Hippocampal formation (tissue), 2 donors: ENCODE measurements at places on chromosomes 6 and 20.

GRCh38 chr20:44916586-44916985 lies 6.7 kb downstream of the PABPC1L start:
- DNase-seq = no peak

- DNase-seq = no peak
These were observed at the start of gene PTK6 for GRCh38 chr20:63536997-63537524. TSS of gene PTK6 (minus strand) at chr20:63537376. CDS start at chr20:63537314, 62 bp downstream.

- DNase-seq = no peak
These were observed 9.1 kb downstream of the SLC18B1 start for GRCh38 chr6:132789396-132789776.

DNA sequence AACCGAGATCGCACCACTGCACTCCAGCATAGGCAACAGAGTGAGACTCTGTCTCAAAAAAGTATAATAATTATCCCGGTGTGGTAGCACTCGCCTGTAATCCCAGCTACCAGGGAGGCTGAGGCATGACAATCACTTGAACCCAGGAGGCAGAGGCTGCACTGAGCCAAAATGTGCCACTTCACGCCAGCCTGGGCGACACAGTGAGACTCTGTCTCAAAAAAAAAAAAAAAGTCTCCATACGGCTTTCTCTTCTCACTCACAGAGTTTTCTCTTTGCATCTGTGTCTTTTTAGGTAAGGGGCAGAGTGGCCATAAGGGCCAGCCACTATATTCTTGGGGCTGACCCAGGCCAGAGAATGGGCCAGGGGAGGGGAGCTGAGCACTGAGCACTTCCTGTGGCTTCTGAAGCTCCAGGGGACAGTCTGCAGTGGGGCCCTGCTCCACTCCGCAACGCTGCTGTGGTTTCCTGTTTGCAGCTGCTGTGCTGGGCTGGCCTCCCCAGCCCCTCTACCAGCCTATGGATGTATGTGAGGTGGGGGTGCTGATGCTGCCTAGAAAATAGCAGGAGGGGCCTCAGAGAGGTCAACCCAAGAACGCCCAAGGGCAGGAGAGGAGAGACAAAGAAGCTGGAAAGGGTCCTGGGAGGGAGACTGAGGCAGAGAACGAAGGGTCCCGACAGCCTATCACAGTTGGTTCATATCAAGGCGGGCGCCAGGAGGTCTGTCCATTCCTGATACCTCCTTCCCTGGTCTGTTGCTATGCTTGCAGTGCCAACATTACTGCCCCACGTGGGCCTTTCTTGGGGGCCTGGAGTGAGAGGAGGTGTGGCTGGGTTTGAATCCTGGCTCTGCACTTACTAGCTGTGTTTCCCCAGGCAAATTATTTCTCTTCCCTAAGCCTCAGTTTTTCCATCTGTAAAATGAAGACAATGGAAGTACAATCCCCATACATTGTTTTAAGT lies 16.0 kb downstream of the SLA2 start:
- DNase-seq = no peak
